ENCODE measurements at places on chromosomes 1 and 21.

DNA sequence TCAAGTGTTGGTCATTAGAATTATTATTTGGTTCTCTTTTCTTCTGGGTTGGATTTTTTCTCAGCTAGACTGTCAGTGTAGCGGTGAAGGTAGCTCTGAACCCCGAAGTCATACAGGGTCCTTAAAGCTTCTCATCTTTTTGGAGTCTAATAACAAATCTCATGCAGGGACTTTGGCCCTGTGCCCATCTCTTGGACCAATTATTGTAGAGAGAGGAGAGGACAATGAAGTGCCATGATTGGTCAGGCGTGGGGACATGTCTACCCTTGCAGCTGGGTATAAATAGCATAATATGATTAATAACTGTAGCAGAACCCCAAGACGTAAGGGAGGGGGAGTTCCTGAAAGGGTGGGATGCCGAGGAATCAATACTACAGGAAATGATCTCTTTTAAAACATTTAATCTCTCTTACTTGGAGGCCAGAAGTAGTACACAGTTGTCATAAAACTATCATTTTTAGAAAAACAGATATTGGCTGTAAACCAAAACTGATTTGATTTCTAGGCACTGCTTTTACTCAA lies 8.8 kb downstream of the MAGI3 start:
- no peak for DNase-seq

GRCh38 chr1:245779797-245780755 lies 625.3 kb downstream of the KIF26B start:
- DNase-seq = no peak

DNA sequence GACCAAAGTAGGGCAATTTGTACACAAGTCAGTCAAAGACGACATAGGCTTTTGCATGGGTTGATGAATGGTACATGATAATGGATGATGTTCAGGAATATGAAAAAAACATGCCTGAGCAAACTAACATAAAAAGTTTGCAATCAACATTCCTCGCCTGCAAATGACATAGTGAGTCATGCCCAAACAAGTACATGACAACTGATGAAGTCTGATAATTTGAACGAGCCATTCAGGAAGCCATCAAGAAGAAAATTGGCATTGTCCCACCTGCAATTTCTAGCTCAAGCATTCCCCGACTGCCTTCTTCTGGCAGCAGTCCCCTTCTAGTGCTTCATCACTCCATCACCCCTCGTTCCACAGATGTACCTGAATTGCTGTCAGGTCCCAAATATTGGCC lies 118.4 kb upstream of the NR5A2 start:
- no peak for DNase-seq

DNA sequence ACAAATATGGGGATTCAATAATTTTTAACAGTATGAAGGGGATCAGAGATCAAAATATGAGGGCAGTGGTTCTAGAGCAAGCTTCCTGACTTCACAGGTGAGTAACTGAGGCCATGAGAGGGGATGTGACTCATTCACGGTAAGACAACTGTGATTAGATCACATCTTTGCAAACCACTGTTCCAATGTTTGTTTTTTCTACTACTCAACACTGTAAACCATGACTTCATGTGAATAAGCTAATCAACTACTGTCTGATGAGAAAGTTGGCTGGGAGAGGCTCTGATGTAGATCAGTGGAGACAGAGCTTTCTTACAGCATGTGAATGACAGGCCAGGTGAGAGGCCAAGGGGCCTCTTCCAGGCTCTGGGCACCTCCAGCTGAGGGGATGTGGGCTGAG lies 84.7 kb downstream of the BRINP2 start:
- no peak for DNase-seq

DNA sequence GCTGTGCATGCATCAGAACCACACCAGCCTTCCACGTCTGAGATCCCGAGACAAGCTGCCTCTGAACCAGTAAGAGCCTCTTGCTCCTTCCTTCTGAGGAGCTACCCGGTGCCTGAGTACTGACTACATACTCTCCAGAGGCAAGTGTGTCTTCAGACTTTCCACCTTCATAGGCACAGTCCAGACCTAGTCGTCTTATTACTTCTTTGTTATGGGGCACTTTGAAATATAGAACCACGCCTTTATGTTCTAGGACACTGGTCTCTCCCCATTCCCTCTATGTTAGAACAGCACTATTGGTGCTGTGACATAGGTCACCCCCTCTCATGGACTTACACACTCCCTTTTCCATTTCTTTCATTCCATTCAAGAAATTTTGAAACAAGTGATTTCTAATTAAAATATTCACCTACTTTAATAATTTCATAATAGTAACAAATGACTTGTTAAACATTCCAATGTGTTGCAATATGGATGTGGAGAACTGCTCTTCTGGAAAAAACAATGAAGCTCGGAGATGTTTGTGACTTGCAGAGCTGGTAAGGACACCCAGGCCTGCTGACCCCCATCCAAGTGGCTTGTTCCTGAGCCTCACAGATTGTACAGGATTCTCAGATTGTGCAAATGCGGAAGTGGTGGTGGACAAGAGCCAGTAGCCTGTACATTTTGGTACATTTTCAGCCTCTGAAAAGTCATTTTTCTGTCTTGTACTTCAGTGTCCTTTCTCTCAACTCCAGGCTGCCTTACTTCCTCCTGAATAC lies 76.1 kb upstream of the SIPA1L2 start:
- no peak for DNase-seq

DNA sequence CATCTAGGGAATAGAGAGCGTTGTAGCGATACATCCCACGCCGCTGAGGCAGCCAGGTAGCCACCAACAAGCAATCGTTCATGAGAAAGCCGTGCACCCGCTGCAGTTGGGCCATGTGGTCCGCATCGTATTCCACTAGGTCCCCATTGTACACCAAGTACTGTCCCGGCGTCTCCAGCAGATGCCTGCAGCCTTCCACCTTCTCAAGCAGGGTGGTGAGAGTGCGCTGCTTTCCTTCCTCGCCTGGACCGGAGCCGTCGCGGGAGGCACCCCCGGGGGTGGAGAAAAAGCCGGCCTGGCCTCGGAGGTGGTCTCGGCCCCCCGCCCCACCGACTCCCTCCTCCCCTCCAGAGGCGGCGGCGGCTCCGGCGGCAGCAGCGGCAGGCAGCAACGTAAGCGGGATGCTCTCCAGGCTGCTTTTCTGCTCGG lies 595 bp downstream of the EXOC8 start:
- no peak for DNase-seq

- DNase-seq = no peak
These were observed 32.2 kb downstream of the BATF3 start for GRCh38 chr1:212667223-212668139.

- DNase-seq = no peak
These were observed 45.5 kb downstream of the LAMC2 start for GRCh38 chr1:183231545-183231944.

DNA sequence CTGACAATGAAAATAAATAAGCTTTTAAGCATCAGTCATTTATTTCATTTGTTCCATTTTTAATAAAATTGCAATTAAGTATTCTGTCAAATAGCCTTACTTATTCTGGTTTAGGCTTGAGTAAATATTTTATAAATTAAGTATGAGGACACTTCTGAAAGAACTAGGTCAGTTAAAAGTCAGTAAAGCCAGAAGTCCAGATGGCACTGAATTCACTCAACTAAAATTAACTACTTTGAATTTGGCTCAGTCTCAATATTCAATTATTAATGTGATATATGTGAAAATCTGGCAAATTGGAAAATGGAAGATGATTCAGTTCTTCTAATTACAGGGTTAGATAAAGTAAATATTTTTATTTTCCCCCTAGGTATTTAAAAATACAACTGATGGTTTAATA lies 174.2 kb downstream of the BRINP3 start:
- DNase-seq = no peak

- DNase-seq = no peak
These were observed 81.0 kb upstream of the VAMP3 start for GRCh38 chr1:7690076-7690475.

DNA sequence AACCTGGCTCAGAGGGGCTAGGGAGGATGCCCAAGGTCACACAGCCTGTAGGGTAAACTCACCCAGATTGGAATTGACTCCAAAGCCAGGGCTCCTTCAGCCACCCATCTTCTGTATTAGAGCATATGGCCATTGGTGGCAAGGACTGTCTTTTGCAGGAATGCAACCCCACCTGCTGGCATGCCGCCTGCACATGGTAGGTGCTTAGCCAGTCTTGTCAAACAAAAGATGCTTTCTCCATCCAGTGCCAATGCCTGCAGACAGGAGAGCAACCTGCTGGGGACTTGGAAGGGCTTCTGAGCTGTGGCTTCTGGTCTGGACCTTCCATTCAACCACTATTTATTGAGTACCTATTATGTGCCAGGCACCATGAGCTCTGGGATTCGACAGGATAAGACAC lies 95.3 kb upstream of the TMEM51 start:
- DNase-seq = no peak

GRCh38 chr1:104125266-104125665 lies 375.6 kb downstream of the AMY1C start:
- DNase-seq = no peak

- DNase-seq = no peak
These were observed 320.3 kb downstream of the FAM72C start for GRCh38 chr1:143651350-143651992.

DNA sequence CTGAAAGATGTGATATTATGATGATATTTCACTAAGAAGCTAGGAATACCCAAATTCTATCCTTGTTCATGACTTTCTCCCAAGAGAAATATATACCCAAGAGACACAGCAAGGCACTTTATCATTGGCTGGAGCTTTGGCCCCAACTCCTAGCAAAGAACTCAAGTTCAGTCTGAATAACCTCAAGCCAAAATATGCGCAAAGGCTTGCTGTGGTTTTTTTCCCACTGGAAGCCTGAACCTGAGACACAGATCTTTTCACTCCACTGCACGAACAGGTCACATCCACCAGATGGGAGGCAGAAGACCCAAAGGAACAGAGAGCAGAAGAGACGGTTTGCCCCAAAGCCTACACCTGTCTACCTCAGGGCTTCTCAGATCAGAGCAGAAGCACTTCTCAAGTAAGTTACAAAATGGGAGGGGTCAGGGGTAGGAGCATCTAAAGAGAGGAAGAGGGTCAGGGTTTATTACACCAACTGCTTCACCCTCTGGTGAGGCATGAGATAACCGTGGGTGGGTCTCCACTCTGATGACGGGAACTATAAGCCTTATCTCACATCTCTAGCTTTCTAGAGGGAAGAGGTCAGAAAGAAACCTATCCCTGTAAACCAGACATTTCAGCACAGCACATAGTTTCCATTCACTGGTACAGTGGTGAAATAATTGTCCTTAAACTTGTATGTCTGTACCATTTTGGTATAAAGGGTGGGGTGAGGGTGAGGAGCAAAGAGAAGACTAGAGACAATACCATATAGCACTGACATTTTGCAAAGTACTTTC lies 17.1 kb upstream of the CDC42BPA start:
- DNase-seq = no peak

DNA sequence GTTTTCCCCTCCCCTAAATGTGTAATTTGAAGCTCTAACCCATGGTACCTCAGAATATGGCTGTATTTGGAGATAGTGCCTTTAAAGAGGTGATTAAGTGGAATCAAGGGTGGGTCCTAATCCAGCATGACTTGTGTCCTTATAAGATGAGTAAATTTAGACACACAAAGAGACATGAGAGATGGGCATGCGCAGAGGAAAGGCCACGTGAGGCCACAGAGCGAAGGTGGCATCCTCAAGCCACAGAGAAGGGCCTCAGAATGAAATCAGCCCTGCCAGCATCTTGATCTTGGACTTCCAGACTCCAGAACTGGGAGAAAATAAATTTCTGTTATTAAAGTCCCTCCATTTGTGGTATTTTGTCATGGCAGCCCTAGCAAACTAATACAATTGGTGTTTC lies 2.9 kb upstream of the PLA2G2F start:
- no peak for DNase-seq

GRCh38 chr1:74180490-74180889 lies 17.5 kb downstream of the LRRIQ3 start:
- no peak for DNase-seq

GRCh38 chr1:92123868-92124267 lies 43.7 kb downstream of the BTBD8 start:
- DNase-seq = no peak

GRCh38 chr1:224782281-224783000 lies 147.0 kb upstream of the DNAH14 start:
- DNase-seq = no peak

DNA sequence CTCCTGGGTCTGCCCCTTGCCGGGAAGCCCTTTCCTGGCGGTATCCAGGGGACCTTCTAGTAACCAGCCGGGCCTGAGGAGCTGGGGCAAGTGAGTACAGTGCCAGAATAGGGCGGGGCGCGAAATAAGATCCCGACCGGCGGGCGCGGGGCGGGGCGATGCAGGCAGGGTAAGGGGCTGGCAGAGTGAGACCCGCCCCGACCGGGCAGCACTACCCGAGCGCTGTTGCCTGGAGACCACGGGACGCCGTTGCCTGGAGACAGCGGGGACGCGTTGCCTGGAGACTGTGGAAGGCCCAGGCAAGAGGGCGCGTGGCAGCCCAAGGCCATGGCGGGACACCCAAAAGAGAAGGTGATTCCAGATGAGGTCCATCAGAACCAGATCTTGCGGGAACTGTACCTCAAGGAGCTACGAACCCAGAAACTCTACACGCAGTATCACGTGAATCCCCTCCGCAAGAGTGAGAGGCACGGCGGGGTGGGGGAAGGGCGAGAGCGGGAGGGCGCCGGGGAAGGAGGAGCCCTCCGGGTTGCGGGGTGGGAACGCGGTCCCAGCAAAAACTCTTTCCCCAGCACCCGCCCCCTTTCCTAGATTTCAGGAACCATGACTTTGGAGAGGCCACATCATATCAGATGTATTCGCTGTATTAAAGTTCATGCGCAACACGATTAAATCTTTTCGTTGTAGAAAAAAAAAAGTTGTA lies 24.3 kb downstream of the EBNA1BP2 start:
- no peak for DNase-seq

DNA sequence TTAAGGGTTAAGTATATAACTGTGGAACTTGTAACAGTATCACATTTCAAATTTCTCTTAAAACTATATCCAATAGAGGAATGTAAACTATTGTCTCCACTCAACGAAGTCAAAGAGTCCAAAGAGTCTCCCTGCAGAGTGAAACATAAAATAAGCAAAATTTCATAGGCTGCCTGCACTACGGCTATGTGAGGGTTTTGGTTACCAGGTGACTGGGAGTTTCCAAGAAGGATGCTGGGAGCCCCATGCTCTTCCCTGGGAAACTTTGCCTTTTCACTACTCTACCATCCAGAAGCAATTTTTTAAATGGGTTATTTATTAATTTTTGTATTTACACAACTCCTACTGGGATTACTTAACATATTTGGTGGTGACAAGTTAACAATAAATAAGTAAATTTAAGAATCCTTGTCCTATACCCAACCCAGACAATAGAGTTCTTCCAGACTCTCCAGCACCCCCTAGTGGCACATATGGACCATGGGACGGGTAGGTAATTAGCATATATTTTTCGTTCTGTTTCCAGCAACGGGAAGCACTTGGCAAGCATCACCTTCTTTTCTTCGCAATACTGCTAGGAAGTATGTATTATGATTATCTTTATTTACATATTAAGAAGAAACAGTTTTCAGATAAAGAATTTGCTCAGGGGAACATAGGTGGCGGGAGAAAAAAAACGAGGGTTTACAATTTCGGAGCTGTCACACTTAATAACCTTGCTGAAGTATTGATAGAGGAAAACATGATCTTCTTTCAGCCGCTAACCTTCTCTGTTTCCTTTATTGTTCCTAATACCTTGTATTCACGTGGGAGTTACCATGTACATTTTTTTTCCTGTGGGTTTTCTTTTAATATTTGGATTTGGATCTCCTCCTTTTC lies 3.5 kb downstream of the FMO2 start:
- DNase-seq = no peak

GRCh38 chr21:44868707-44869106 lies 4.8 kb downstream of the PTTG1IP start:
- no peak for DNase-seq

- no peak for DNase-seq
These were observed 216.0 kb downstream of the ZNF326 start for GRCh38 chr1:90210633-90211491.

- DNase-seq = no peak
These were observed 7.5 kb upstream of the ZNF648 start for GRCh38 chr1:182069028-182069466.
